NCI-H1105 (cell line): ENCODE measurements at places on chromosomes 13 and 19.

DNA sequence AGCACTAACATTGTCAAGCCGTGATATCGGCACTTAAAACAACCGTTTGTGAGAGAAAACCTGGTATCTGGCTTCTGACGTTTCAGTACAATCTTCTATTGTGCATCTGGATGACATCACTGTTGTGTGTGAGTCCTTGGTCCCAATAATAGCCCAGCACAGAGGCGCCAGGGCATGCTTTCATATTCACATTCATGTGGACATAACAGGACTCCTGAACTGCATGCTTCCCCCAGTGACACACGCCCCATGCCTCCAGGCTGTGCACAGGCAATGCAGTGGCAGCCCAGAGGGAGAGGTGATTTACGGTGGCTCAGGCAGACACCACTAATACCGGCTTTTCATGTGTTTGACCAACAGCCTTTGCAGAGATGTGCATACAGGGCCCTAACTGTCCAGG, 58.1 kb downstream of the MRPL57 start:
- DNase-seq: no peak

- no peak for DNase-seq
Observed at GRCh38 chr19:36409841-36410240, 8.6 kb downstream of the ZFP82 start.

DNA sequence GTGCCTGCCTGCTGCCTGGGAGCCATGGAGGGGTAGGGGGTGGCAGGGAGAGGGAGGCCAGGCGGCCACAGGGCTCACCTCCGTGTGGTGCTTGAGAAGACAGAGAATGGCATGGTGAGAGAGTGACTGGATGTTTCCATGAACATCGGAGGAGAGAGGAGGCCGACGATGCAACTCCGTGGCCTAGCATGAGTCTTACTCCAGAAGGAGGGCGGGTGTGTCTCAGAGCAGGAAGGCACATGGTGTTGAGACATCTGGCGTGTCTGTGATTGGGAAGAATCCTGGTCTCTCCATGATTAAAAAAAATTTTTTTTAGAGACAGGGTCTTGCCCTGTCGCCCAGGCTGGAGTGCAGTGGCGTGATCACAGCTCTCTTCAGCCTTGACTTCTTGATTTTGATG, 5.1 kb downstream of the IRGC start:
- no peak for DNase-seq

DNA sequence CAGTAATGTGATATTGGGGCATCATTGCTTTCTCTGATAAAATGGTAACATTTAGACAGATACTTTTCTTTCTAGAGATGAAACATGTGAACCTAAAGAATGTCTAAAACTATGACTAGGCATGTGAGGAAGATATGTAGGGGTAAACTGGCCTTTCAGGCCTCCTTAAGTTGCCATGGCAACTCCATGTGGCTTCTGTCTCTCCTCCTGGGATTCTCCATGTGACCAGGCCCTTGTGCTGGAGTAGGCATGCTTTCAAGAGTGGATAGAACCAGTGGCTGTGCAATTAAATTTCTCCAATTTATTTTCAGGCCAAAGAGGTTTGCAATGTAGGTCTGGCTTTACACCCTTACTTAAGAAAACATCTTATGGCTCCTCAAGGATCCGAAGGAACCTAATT, 130.8 kb downstream of the OLFM4 start:
- DNase-seq: no peak
